ENCODE measurements at places on chromosomes 2 and 18. TPM values are rescaled to one million over a fixed set of nuclear protein-coding genes. Genes with fewer than 3 reads are reported as not detected.

GRCh38 chr2:30759481-30759880 lies 47.8 kb downstream of the CAPN13 start:
- no peaks in the 10 kb centered on the region for H3K4me1 ChIP-seq
- no peaks in the 10 kb centered on the region for H3K36me3 ChIP-seq
- no peak overlapping the region for H3K27ac ChIP-seq

DNA sequence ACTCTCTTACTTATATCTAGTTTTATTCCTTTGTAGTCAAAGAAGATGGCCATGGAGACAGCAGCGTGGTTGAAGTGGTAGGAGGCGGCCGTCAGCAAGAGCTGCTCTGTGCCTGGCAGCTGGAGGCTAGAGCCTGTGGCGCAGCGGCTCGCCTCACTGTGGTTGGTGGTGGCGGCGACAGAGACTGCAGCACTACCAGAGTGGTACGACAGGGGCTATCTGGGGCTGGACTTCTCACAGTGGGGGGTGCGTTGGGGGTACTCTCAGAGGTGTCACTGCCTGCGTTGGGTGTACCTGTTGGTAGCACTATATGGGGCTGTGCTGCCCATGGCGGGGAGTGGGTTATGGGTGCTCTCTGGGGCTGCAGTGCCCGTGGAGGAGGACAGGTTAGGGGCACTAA lies 8.5 kb upstream of the ANKRD62 start:
- DNase-seq = no peak
- no peaks in the 10 kb centered on the region for H3K36me3 ChIP-seq
- H3K4me3 ChIP-seq = no peak overlapping the region

GRCh38 chr2:202039278-202040078 lies 5.8 kb downstream of the FZD7 start:
- H3K36me3 ChIP-seq = no peaks in the 10 kb centered on the region
- H3K4me3 ChIP-seq = no peak overlapping the region
- peaks cover 27% of the 10 kb centered on the region for H3K27me3 ChIP-seq
- no peak for DNase-seq
- H3K27ac ChIP-seq = no peak overlapping the region

DNA sequence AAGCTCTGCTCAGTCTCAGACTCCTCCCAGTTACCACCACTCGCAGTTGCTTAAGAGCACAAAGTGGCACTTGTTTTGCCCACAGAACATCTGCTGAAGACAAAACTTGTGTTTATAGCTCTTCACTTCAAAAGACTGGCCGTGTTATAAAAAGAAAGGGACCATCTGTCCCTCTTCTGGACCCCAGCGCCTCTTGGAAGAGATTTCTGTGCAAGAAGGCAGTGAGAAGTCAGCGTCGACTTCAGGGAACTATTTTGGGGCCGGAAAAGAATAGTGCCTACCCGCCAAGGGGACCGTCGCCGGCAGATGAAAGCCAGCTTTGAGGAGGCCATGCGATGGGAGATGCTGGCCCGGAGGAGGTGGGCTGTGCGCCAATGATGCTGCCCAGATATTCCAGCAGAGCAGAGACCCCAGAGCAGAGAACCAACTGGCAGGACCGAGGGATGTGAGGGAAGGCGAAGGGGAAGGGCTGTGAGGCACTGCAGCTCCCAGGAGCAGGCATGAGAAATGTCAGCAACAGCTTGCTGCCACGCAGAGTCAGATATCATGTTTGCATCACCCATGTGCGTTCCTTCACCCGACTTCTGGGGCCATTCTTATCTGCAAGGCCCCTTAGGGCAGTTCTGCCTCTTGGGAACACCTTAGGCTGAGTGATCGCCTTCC lies 270.9 kb downstream of the ATAD2B start:
- no peak overlapping the region for H3K27ac ChIP-seq
- H3K4me3 ChIP-seq = no peak overlapping the region
- H3K4me1 ChIP-seq = peaks cover 34% of the 10 kb centered on the region
- DNase-seq = no peak

GRCh38 chr2:147373800-147374422 lies 470.9 kb upstream of the ACVR2A start:
- H3K4me3 ChIP-seq = no peak overlapping the region
- H3K27ac ChIP-seq = no peak overlapping the region
- H3K4me1 ChIP-seq = no peaks in the 10 kb centered on the region
- no peak for DNase-seq
- H3K27me3 ChIP-seq = no peaks in the 10 kb centered on the region

DNA sequence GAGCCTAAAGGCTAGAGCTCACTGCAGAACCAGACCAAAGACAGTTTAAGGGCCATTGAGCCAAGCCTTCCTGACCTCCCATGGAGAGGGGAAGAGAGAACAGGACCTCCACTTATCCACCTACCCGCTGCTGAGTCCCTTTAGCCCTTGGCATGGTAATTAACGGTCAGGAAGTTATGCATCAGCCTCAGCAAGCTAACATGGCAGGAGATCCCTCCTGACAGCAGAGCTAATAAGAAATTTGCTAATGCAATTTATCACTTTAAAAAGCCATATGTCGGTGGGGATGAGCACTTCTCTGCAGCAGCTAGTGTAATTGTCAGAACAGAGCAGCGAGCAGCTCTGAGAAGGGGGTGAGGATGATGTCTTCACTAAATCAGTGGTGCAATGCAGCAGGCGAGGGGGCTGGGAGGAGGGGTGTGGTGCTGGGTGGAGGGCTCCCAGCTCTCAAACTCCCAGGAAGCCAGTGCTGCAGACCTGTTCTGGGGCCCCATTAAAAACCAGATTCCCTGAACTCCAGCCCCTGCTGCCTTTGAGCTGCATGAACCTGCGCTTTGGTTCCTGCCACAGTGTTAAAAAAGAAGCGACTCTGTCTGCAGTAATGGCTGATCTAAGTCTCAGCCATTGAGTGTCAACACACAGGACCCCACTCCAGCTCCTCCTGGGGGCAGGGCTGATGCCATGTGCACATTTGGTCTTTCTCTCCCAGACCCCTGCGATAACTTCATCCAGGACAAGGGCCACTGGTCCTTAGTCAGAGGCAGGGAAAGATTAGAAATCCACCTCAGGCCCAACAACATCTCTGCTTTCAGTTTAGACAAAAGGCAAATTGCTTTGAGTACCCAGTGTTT lies 84.2 kb upstream of the STPG4 start:
- H3K27ac ChIP-seq = no peak overlapping the region
- peaks cover 7% of the 10 kb centered on the region for H3K27me3 ChIP-seq
- no peak for DNase-seq

The QPCT gene
- total RNA-seq = not detected

The AQP12B gene
- total RNA-seq = not detected
